Stimulated activated CD8-positive, alpha-beta memory T cell treated with anti-CD3 and anti-CD28 coated beads, Interleukin-2, amount 100 ng/mL, for 48 hours (primary cell): ENCODE measurements at places on chromosomes 16 and 17.

DNA sequence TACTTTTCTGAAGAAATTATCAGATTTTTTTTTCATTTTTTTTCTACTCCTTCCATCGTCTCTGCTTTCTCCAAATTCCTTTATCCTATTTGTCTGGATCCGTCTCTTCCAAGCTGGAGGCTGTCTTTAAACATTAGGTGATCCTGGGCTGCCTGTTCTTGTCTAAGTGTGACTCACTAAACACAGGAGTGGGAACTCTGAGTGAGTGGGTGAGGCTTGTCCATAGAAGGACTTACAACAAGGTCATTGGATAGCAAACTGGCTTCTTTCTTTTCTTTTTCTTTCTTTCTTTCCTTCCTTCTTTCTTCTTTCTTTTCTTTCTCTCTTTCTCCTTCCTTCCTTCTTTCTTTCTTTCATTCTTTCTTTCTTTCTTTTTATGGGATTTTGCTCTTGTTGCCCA, 18.2 kb downstream of the ALOX15 start:
- no peak for DNase-seq

DNA sequence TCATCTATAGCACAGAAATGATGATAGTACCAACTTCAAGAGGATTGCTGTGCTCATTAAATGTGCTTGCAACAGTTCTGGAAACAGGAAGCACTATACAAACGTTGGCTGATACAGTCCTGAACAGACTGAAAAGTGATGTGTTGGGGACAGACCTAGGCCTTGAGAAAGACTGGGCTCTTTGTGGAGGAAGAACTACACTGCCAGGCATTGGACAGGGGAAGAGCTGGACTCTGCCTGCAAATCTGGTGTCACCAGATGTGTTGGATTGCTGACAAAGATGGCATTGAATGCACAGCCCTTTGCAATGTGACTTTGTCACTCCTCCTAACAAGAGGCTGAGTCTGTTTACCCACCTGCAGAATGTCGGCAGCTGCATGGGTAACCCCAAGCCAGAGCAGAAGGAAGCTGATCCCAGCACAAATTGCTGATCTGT, 12.4 kb upstream of the ST6GALNAC2 start:
- no peak for DNase-seq

DNA sequence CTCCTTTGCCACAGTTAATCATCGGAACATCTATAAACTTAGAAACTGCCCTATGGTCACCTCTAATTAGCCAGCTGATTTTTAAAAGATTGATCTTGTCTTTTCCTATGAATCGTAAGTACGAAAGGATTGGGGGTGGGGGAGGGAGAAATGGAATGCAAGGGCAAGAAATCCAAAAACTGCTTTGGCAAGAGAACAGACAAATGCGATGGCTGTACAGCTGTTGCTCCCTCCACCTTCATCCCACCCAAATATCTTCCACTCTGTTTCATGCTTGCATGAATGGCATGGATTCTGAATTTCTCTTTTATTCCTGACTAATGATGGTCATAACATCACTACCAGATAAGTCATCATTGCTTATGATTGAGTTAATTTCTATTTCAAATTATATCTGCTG, 165.7 kb downstream of the STX8 start:
- DNase-seq = no peak

GRCh38 chr16:54210452-54211125, 76.0 kb downstream of the IRX3 start:
- no peak for DNase-seq

- DNase-seq = no peak
Observed at GRCh38 chr17:75757086-75757681, 7.8 kb downstream of the GALK1 start.

DNA sequence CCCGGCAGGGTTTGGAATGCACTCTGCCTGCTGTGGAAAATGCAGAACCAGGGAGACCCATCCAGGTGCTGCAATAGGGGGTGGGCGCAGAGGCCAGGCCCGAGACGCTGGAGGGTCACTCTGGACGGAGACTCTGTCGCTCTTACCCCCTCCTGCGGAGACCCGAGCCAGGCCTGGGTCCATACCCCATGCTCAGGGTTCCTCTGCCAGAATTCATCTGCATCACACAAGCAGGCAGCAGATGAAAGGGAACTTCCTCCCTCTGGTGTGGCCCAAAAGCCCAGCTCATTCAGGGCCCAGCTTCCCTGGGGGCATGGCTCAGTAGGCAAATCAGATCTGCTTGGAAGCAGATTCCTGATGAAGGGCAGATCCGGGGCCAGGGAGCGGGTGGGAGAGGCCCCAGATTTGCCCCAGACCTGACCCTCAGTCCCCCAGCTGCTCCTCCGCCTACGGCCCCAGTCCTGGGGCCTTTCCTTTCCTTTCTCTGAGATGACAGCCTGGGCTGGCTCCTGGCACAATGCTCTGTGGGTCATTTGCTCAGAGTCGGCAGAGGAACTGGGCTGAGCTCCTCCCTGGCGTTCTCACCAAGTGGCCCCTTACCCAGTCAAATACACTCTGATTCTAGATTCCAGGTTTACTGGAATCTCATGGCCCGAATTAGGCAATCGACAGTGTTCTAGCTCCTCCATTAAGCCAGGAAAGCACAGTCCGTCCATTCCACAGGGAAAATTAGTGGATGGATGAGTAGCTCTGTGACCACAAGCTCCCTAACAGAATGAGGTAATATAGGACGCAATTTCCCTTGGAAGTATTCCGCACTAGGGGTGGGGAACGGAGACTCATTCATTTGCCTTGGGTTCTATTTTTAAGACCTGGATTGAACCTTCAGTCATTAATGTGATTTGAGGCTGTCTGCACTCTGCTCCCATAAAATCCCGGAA, 19.1 kb upstream of the RASD1 start:
- no peak for DNase-seq

DNA sequence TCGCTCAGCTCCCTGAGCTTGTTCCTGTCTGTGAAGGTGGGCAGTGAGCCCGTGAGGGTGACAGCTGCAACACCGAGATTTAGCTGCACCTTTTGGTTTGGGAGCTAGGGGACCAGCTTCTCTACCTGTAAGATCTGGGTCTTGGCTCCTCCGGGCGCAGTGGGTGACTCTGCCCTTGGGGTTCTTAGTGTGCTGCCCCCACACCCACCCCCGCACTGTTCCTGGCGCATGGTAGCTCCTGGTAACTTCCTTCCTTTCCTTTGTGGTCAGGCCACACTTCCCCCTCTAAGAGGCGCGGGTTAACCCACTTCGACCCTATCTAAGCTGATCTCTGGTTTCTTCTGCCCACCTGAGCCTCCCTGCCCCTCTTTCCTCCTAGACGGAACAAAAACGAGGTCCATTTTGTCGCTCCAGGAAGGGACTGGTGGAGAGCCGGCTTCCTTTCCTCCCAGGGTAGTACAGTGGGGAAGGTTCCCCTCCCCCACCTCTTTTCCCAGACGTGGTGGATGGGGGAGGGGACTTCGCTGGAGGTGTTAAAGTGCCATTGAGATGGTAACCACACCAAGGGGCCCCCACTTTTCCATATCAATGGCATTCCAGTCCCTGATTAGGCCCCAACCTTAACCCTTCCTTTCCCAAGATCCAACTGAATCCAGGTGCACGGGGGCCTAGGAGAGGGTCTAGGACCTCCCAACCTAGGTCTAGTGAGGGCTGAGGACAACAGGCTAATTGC, 4.6 kb upstream of the CLDN9 start:
- no peak for DNase-seq

DNA sequence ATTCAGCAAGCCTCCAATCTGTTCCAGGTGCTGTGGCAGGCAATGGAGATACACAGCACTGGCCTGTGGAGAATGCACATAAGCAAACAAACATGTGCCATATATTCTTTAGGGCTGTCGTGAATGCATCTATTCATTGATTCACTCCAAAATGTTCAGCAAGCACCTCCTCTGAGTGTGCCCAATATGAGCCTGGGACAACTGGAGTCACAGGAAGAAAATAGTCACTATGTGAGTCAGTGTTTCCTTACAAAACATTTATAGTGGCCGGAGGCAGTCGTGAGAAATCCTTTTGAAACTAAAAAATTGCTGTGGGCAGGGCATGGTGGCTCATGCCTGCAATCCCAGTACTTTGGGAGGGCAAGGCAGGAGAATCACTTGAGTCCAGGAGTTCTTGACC, 310.1 kb downstream of the CA10 start:
- DNase-seq = no peak

DNA sequence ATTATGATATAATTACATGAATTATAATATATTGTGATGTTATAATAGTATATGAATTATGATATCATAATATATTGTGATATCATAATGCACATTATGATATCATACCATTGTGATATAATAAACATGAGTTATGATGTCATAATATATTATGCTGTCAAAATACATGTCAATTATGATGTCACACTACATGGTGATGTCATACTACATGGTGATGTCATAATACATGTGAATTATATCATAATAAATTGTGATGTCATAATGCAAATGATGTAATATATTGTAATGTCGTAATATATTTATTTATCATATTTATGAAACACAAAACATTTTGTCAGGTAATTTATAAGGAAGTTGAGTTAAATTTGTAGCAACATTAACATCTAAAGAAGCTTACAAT, 1950.1 kb downstream of the TP53TG3F start:
- DNase-seq = no peak

DNA sequence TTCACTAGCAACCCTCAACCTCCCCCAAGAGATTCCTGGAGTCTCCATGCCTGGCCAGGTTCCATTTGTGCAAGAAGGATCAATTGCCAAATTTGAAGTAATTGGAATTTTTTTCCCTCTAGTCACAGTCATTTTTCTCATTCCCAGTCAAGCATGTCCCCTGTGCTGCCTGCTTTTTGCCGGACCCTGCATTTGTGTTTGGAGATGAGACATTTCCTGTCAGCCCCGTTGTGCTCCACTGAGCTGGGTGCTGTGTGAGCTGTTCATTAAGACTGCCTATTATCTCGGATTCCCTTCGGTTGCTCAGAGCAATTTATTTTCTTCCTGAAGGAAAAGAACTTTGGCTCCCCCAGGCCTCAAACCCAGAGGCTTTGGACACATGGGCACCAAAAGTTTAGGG, 201.0 kb upstream of the NLRP1 start:
- DNase-seq = no peak

- DNase-seq = no peak
Observed at GRCh38 chr17:77566151-77566550, 392.4 kb upstream of the TNRC6C start.

GRCh38 chr16:24734382-24734781, 4.9 kb downstream of the TNRC6A start:
- DNase-seq = no peak

GRCh38 chr17:80874866-80875445, 116.7 kb upstream of the CHMP6 start:
- no peak for DNase-seq

GRCh38 chr17:82226809-82227628, 1.8 kb upstream of the SLC16A3 start:
- DNase-seq = no peak

DNA sequence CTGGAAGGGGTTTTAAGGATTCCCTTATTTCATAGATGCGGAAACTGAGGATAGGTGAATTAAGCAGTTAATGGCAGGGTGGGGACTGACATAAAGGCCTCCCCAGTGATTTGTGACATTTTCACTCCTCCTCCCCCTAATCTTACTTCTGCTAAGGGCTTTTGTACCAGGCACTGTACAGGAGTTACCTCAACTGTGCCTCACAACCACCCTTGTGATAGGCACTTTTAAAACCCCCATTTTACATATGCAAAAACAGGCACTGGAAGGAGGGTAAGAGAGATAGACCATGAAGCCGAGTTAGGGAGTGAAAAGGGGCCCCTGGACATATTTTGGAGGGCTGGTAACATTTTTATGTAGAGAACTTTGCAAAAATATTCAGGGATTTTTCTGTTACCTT, 862 bp upstream of the GDE1 start:
- no peak for DNase-seq

- no peak for DNase-seq
Observed at GRCh38 chr16:29839822-29840221, 19.6 kb downstream of the MVP start.

- no peak for DNase-seq
Observed at GRCh38 chr17:51672065-51672464, 411.7 kb downstream of the UTP18 start.

- DNase-seq = no peak
Observed at GRCh38 chr17:17220529-17220928, 14.4 kb upstream of the PLD6 start.

GRCh38 chr17:34312080-34312479, 7.2 kb upstream of the CCL8 start:
- no peak for DNase-seq

DNA sequence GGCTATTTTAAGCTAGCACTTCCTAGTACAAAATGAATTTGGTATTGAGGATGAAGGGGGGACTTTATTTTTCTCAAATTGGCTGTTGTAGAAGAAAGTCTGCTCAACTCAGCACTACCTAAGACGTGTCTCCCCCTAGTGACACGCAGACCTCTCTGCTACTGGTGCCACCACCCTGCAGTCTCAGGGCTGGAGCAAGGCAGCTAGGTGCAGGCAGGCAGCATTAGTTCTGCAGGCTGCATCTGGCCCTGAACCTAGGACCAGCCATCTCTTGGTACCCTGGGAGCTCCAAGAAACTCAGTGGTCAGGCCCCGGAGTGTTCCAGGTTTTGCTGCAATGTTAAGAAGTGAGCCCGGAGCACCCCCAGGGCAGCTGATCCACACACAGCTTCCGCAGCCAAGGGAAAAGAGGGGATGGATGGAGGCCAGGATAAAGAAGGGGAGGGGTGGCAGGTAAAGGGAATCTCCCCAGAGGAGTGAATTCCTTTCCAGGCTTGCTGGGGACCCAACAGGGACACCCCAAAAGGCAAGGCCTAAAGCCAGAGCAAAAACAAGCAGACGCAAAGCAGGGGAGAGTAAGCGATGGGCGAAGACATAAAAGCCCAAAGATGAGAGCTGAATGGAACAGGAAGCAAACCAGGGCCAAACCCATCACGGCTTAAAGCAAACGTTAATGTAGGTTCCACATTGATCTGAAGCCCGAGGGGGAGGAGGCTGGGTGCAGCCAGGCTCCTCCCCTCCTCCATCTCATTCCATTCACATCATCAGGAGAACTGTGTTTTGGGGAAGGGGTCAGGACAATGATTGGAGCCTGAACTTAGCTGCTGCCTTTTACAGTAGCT, 200.5 kb downstream of the ZFHX3 start:
- no peak for DNase-seq

DNA sequence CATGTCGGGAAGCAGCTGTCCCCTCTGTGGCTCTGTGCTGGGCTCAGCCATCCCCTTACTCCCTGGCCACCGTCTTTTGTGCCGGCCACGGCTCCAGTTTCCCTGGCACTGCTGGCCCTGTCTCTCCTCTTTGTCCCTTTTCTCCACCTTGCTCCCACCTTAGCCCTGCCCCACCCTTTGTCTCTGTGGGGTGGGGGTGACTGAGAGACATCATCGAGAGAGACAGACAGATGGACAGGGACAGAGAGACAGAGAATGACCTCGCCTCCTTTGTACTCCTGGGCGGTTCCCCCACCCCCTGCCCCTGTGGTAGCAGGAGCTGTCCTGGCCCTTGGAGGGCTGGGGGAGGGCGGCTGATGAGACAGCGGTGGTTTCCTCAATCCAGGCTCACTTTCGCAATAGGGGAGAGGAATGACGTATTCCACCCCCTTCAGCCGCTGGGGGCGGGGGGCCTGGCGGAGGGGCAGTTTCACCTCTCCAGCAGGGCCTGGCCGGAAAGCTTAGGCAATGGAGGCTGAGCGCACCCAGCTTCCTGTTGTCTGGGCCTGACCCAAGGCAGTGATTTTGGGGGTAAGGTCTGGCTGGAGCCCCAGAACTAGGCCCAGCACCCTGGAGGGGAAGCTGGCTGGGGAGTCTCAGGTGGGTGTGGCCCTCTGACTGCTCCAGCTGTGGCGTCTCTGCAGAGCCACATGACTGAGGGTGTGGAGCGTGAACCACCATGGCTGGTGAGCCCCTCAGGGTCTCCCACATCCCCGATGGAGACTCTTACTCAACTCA, 7.3 kb downstream of the FMNL1 start:
- peak; percentile 92 for DNase-seq
